ENCODE measurements at places on chromosomes 1 and 21. TPM values are rescaled to one million over a fixed set of nuclear protein-coding genes. Genes with fewer than 3 reads are reported as not detected.
A peak's percentile ranks its signal among the peaks of the same experiment; 100 is the strongest.

DNA sequence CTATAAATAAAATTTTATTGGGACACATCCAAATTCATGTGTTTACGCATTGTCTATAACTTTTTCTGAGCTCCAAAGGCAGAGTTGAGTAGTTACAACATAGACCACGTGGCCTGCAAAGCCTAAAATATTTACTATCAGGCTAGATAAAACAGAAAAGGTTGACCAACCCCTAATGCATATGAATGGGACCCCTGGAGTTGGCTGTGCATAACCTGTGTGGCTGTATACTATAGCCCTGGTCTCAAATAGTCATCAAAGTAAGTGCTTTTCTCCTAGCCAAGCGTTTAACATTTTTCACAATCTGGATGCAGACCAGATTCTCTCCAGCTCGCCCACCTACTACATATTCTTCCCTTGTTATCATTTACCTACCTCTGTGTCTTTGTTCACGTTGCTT, 60.4 kb downstream of the CYYR1 start:
- H3K4me1 ChIP-seq, result no peaks in the 10 kb centered on the region
- no peak for DNase-seq
- H3K27me3 ChIP-seq, result no peaks in the 10 kb centered on the region
- no peaks in the 10 kb centered on the region for H3K36me3 ChIP-seq
- no peak overlapping the region for H3K4me3 ChIP-seq
- H3K27ac ChIP-seq, result no peak overlapping the region

GRCh38 chr1:63730211-63730610, 43.6 kb upstream of the ROR1 start:
- no peaks in the 10 kb centered on the region for H3K36me3 ChIP-seq
- no peak overlapping the region for H3K27ac ChIP-seq
- DNase-seq, result no peak
- no peaks in the 10 kb centered on the region for H3K27me3 ChIP-seq
- H3K4me1 ChIP-seq, result no peaks in the 10 kb centered on the region
- no peak overlapping the region for H3K4me3 ChIP-seq

Gene LORICRIN
- not detected for total RNA-seq

Gene RAB7B
- total RNA-seq, result not detected

Gene RNF186
- 0.17 TPM for total RNA-seq

DNA sequence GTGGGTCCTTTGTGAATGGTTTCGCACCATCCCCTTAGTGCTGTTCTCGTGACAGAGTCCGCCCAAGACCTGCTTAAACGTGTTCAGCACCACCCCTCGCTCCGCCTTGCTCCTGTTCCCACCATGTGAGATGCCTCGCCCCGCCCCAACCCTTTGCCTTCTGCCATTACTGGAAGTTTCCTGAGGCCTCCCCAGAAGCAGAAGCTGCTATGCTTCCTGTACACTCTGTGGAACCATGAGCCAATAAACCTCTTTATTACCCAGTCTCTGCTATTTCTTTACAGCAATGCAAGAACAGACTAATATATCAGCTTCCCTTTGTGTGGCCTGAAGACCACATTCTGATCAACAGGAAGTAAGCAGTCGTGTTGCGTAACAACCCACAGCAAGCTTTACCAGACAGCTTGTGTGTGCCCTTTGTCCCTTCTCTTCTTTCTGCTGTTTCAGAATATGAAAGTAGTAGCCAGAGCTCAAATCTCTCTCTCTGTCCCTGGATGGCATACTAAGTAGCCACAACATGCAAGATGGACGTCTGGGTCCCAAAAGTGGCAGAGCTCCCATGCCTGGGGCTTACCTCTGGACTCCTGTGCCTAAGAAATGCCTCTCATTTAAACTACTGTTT, 14.1 kb downstream of the HENMT1 start:
- no peaks in the 10 kb centered on the region for H3K27me3 ChIP-seq
- H3K4me3 ChIP-seq, result no peak overlapping the region
- H3K27ac ChIP-seq, result peak overlapping the region; percentile 72
